Esophagus squamous epithelium (tissue), 5 donors: ENCODE measurements at places on chromosomes 13 and 19.

DNA sequence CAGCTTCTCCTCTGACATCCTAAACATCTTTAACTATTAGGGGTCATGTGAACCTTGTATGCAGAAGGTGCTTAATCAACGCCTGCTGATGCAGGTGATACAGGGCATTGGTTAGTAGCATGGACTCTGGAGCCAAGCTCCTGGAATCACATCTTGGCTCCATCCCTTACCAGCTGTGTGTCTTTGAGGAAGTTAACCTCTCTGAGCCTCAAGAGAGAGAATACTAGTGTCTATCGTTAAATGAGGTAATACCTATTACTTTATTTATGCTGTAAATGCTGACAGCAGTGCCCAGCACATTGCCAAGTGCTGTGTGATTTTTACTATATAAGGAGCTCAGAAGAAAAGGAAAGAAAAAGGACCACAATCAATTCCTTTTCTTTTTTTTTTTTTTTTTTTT is 11.2 kb upstream of the SELENOW start:
- DNase-seq: no peak
- H3K4me1 ChIP-seq: no peaks in the 10 kb centered on the region
- no peaks in the 10 kb centered on the region for H3K36me3 ChIP-seq
- no peak overlapping the region for H3K27ac ChIP-seq
- no peaks in the 10 kb centered on the region for H3K27me3 ChIP-seq

- H3K36me3 ChIP-seq: no peaks in the 10 kb centered on the region
- no peak for DNase-seq
- no peaks in the 10 kb centered on the region for H3K4me1 ChIP-seq
- no peak overlapping the region for H3K27ac ChIP-seq
- no peak overlapping the region for H3K4me3 ChIP-seq
These were observed 114.5 kb downstream of the RXFP2 start for GRCh38 chr13:31853643-31854326.

DNA sequence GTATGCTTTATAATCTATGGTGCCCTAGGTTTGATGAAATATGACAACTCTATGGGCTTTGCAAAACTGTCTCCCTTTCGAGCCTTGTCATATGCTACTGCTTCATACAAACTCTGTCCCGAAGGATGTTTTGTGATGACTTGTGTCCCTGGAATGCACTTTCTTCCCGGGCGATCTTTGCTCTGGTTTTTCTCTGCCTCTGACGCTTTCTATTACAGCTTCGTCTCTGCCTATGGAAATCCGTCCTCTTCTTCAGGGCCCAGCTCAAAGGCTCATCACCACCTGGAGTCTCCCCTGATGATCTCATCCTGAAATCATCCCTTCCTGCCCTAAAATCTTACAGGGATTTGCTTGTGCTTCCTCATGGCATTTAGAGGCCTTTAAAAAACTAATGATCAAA is 191.5 kb upstream of the KL start:
- no peaks in the 10 kb centered on the region for H3K36me3 ChIP-seq
- no peaks in the 10 kb centered on the region for H3K27me3 ChIP-seq
- H3K27ac ChIP-seq: no peak overlapping the region
- H3K4me1 ChIP-seq: no peaks in the 10 kb centered on the region
- DNase-seq: no peak

GRCh38 chr13:31069808-31070534 is 91.7 kb downstream of the HSPH1 start:
- H3K4me3 ChIP-seq: no peak overlapping the region
- no peak for DNase-seq
- no peaks in the 10 kb centered on the region for H3K36me3 ChIP-seq
- peaks cover 5% of the 10 kb centered on the region for H3K4me1 ChIP-seq
- H3K27me3 ChIP-seq: no peaks in the 10 kb centered on the region
- no peak overlapping the region for H3K27ac ChIP-seq

GRCh38 chr13:40520916-40521315 is 145.5 kb downstream of the FOXO1 start:
- H3K4me1 ChIP-seq: no peaks in the 10 kb centered on the region
- no peak for DNase-seq
- no peak overlapping the region for H3K4me3 ChIP-seq
- H3K27me3 ChIP-seq: no peaks in the 10 kb centered on the region

DNA sequence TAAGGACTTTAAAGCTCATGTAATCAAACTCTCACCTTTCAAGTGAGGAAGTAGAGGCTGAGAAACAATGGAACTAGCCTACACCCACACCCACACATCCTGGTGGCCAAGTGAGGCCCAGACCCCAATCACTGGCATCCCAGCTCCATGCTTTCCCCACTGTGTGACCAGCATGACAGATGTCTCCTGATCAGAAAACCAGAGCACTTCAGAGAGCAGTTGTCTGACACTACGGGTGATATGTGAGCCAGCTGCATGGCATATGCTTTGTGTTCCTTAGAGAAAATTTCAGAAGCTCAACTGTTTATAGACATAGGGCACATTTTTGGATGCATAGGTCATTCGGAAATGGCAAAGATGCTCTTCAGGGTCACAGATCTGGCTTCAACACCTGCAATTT is 315.2 kb downstream of the NDFIP2 start:
- no peak overlapping the region for H3K27ac ChIP-seq
- H3K4me3 ChIP-seq: no peak overlapping the region
- no peaks in the 10 kb centered on the region for H3K27me3 ChIP-seq

DNA sequence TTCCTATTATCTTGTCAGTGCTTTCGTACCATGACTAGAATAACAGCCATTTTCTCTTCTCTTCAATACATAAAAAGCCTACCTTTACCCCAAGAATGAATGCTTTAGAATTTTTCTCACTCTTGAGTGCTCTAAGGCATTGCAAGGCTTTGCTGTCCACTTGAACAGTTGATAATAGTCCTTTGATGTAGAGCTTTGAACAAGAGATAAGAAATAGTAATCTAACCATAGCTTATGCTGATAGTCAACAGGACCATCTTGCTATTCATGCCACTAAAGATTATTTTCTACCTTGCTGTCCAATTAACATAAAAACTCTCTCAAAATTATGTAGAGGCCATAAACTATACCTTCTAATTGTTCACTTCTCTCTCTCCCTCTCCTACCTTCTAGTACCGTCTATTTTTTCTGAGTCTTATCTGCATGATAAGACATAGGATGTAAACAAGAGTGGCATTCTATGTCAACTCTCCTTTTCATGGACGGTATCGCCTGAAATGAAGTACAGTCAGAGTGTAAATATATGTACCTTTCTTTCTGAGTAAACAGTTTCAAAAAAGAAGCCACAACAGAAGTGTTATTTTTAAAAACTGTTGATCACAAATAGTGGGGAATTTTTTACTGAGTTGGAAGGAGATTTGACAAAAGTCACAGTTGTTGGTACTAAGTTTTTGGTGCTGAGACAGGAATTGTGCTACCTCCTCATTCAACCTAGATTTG is 297.9 kb downstream of the NDFIP2 start:
- peaks cover 25% of the 10 kb centered on the region for H3K4me1 ChIP-seq
- no peak for DNase-seq
- no peak overlapping the region for H3K4me3 ChIP-seq
- no peaks in the 10 kb centered on the region for H3K27me3 ChIP-seq
- no peak overlapping the region for H3K27ac ChIP-seq
- H3K36me3 ChIP-seq: no peaks in the 10 kb centered on the region

GRCh38 chr13:84566780-84567179 is 684.5 kb upstream of the SLITRK1 start:
- H3K4me1 ChIP-seq: no peaks in the 10 kb centered on the region
- H3K27me3 ChIP-seq: no peaks in the 10 kb centered on the region
- H3K4me3 ChIP-seq: no peak overlapping the region
- no peak for DNase-seq
- no peaks in the 10 kb centered on the region for H3K36me3 ChIP-seq

GRCh38 chr19:32176591-32176990 is 168.8 kb upstream of the ZNF507 start:
- no peaks in the 10 kb centered on the region for H3K36me3 ChIP-seq
- no peak overlapping the region for H3K27ac ChIP-seq
- H3K4me1 ChIP-seq: no peaks in the 10 kb centered on the region
- H3K27me3 ChIP-seq: no peaks in the 10 kb centered on the region
- H3K4me3 ChIP-seq: no peak overlapping the region

DNA sequence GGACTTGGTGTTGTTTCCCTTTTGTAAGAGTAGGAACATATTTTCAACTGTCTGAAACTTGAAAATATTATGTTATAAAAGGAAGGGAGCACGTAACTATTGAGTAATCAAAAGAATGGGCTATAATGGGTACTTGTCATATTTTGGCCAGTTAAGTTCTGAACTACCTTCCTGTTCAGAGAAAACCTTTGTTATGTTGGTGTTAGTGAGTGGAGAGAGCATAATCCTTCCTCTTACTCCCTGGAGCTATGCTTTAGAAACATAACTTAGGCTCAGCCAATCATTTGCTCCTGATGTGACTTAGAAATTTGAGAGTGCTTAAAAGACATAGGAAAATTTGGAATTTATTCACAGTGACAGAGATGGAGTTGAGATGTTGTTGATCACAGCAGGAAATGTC is 482.5 kb upstream of the SPRY2 start:
- no peaks in the 10 kb centered on the region for H3K4me1 ChIP-seq
- no peaks in the 10 kb centered on the region for H3K27me3 ChIP-seq
- no peak for DNase-seq
- H3K36me3 ChIP-seq: no peaks in the 10 kb centered on the region
- no peak overlapping the region for H3K27ac ChIP-seq

DNA sequence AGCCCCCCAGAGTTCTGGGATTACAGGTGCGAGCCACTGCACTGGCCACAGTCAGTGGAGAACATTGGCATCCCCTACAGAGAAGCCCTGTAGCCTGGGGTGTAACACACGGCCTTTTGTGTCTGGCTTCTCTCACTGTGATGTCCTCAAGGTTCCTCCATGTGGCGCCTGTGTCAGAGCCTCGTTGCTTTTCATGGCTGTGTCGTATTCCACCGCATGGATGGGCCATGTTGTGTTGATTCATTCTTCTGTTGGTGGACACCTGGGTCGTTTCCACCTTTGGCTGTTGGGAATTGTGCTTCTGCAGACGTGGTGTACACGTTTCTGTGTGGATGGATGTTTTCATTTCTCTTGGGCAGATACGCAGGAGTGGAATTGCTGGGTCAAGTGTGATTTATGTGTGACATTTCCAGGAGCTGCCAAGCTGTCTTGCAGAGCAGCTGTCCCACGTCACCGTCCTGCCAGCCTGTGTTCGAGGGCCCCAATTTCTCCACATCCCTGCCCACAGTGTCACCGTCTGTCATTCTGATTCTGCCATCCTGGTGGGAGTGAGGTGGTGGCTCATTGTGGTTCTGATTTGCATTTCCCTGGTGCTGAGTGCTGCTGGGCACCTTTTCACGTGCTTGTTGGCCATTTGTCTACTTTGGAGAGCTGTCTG is 59.4 kb downstream of the KDM4B start:
- H3K36me3 ChIP-seq: no peaks in the 10 kb centered on the region
- peaks cover 3% of the 10 kb centered on the region for H3K4me1 ChIP-seq
- no peak for DNase-seq
- H3K27me3 ChIP-seq: no peaks in the 10 kb centered on the region
- H3K4me3 ChIP-seq: no peak overlapping the region

- H3K4me1 ChIP-seq: no peaks in the 10 kb centered on the region
- DNase-seq: no peak
- no peaks in the 10 kb centered on the region for H3K36me3 ChIP-seq
- no peak overlapping the region for H3K27ac ChIP-seq
- H3K4me3 ChIP-seq: no peak overlapping the region
These were observed 951.1 kb upstream of the SLC10A2 start for GRCh38 chr13:104017317-104017716.

- H3K4me1 ChIP-seq: peaks cover 13% of the 10 kb centered on the region
- peak overlapping the region; percentile 71 for H3K4me3 ChIP-seq
- no peak for DNase-seq
- H3K36me3 ChIP-seq: peaks cover 34% of the 10 kb centered on the region
These were observed 2.5 kb upstream of the HNRNPUL1 start for GRCh38 chr19:41261474-41262190.

GRCh38 chr19:16849168-16849567 is 20.0 kb downstream of the SIN3B start:
- no peak overlapping the region for H3K4me3 ChIP-seq
- H3K36me3 ChIP-seq: peaks cover 45% of the 10 kb centered on the region
- no peak for DNase-seq
- no peaks in the 10 kb centered on the region for H3K4me1 ChIP-seq

- no peak for DNase-seq
- peaks cover 18% of the 10 kb centered on the region for H3K4me1 ChIP-seq
- no peaks in the 10 kb centered on the region for H3K27me3 ChIP-seq
- H3K36me3 ChIP-seq: peaks cover 8% of the 10 kb centered on the region
- H3K4me3 ChIP-seq: peak overlapping the region; percentile 87
- H3K27ac ChIP-seq: peak overlapping the region; percentile 94
These were observed 1.7 kb upstream of the PSMC4 start for GRCh38 chr19:39969266-39969665.

- no peaks in the 10 kb centered on the region for H3K27me3 ChIP-seq
- peak overlapping the region; percentile 98 for H3K27ac ChIP-seq
- H3K4me3 ChIP-seq: no peak overlapping the region
- DNase-seq: no peak
- peaks cover 40% of the 10 kb centered on the region for H3K36me3 ChIP-seq
These were observed 1.9 kb downstream of the TBC1D17 start for GRCh38 chr19:49879243-49879963.

DNA sequence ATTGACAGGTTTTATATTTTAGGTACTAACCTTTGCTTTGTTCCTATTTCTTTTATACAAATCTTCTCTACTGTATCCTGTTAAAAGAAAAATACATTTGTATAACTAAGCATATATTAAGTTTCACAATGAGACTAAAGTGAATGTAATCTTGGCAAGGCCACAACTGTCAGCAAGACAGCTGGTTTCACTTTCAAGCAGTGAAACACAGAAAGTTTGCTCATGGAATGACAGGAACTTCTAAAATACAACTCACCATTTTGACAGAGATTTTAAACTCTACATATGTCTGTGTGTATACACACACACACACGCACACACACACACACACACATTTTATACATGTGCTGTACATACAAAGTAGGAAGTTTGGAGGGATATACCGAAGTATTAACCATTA is 53.3 kb downstream of the PARP4 start:
- peaks cover 11% of the 10 kb centered on the region for H3K4me1 ChIP-seq
- H3K4me3 ChIP-seq: no peak overlapping the region
- no peak for DNase-seq
- no peaks in the 10 kb centered on the region for H3K27me3 ChIP-seq
- peaks cover 10% of the 10 kb centered on the region for H3K36me3 ChIP-seq

GRCh38 chr13:99275093-99275469 is 16.9 kb upstream of the GPR18 start:
- H3K4me3 ChIP-seq: no peak overlapping the region
- peaks cover 2% of the 10 kb centered on the region for H3K4me1 ChIP-seq
- no peak overlapping the region for H3K27ac ChIP-seq
- H3K36me3 ChIP-seq: no peaks in the 10 kb centered on the region
- DNase-seq: no peak
- no peaks in the 10 kb centered on the region for H3K27me3 ChIP-seq
